Activated CD4-positive, alpha-beta memory T cell treated with anti-CD3 and anti-CD28 coated beads for 36 hours (primary cell): ENCODE measurements at places on chromosomes 3 and 15. TPM values are rescaled to one million over a fixed set of nuclear protein-coding genes. Genes with fewer than 3 reads are reported as not detected.
A peak's percentile ranks its signal among the peaks of the same experiment; 100 is the strongest.

PYGO1 gene
- not detected for total RNA-seq

CFAP20DC gene
- total RNA-seq: 2.4 TPM

DGKG gene
- total RNA-seq: 0.12 TPM

FBXO40 gene
- total RNA-seq: not detected

GRCh38 chr3:103112273-103112672, 677.5 kb downstream of the ZPLD1 start:
- no peak overlapping the region for H3K27ac ChIP-seq
- H3K36me3 ChIP-seq: no peaks in the 10 kb centered on the region
- no peaks in the 10 kb centered on the region for H3K27me3 ChIP-seq

DNA sequence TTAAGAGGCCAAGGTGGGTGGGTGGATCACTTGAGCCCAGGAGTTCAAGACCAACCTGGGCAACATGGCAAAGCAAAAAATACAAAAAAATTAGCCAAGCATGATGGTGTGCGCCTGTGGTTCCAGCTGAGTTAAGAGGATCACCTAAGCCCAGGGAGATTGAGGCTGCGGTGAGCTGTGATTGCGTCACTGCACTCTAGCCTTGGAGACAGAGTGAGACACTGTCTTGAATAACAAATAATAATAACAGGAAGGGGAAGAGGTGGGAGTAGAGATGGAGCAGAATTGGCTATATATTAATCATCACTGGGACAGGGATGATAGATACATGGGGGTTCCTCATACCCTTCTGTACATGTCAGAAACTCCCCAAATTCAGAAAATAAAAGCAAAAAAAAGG, 23.8 kb upstream of the NMB start:
- peaks cover 48% of the 10 kb centered on the region for H3K36me3 ChIP-seq
- no peaks in the 10 kb centered on the region for H3K27me3 ChIP-seq
- H3K4me3 ChIP-seq: no peak overlapping the region
- peaks cover 36% of the 10 kb centered on the region for H3K4me1 ChIP-seq
- H3K27ac ChIP-seq: peak overlapping the region; percentile 79

DNA sequence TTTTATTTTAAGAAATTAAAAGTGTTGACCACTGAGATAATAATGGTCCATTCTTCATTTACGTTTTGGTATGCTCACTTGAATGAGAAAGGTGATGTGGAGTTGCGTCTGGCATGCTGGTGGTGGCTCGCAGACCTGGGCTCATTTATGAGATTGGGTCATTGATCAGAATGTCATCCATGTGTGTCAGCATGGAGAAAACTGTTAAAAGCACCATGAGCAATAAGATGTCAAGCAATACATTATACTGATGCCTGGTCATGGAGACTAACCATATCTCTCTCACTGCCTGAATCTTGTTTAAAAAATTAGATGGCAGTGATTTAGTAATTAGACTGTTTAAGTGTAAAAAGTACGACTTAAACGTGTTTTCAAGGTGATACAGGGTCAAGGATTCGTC, 503.4 kb upstream of the SEMA6D start:
- no peak overlapping the region for H3K27ac ChIP-seq
- no peak for DNase-seq
- H3K36me3 ChIP-seq: no peaks in the 10 kb centered on the region
- H3K4me1 ChIP-seq: no peaks in the 10 kb centered on the region

DNA sequence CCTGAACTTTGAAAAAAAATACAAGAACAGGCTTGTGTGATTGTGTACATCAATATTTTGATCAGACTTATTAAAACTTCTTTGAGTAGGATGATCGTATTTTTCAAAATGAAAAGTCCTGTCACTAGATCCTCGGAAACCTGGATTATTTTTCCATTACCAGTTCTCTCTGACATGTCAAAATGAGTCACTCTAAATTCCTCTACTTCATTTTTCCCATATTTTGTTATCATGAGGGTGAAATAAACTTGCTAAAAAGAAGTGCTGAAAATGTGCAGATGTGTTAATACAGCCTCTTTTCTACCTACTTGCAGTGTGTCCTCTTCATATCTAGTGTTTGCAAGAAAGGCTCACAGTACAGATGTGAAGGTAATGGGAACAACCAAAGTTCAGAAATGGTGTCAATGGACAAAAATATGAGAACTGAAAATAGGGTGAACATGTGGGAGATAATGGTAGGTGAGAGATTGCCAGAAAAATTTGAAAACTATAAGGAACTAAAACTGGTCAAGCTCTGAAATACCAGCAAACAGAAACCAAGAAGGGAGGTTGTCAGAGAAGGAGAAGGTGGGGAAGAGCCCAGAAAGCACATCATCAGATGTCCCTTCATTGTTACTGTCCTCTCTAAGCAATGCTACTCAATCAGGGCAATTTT, 108.2 kb downstream of the EOMES start:
- no peaks in the 10 kb centered on the region for H3K4me1 ChIP-seq
- H3K4me3 ChIP-seq: no peak overlapping the region
- H3K27ac ChIP-seq: no peak overlapping the region
- H3K36me3 ChIP-seq: peaks cover 10% of the 10 kb centered on the region
- DNase-seq: no peak
- H3K27me3 ChIP-seq: no peaks in the 10 kb centered on the region
